ENCODE measurements at places on chromosomes 2 and 18.
A peak's percentile ranks its signal among the peaks of the same experiment; 100 is the strongest.

DNA sequence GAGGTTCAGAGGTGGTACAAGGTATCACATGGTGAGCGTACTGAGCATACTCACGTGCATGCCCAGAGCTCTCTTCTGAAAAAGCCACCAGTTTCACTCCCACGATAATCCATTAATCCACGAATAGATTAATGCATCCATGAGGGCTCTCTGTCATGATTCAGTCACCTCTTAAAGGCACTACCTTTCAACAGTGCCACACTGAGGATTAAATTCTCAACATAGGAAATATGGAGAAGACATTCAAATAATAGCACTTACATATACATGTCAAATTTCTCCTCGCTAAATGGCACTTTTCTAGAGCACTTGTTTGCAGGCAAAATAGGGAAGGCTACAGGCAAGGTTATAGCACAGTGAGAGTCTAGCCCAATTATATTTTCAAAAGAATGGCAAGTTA is 825.9 kb downstream of the TRIB2 start:
- DNase-seq: no peak

GRCh38 chr2:3075991-3076340 is 301.7 kb downstream of the EIPR1 start:
- DNase-seq: no peak

- DNase-seq: no peak
Observed at GRCh38 chr2:210003359-210003758, 921 bp downstream of the RPE start.

DNA sequence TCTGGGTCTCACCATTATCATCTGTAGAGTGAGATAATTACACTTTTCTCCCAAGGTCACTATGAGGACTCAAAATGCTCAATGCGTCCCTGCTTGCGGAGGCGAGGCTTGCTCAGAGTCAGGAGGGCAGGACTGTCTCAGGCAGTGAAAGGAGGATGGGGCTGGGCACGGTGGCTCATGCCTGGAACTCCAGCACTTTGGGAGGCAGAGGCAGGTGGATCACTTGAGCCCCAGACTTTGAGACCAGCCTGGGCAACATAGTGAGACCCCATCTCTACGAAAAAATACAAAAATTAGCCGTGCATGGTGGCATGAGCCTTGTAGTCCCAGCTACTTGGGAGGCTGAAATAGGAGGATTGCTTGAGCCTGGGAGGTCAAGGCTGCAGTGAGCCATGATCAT is 1.8 kb upstream of the KCNIP3 start:
- DNase-seq: no peak

DNA sequence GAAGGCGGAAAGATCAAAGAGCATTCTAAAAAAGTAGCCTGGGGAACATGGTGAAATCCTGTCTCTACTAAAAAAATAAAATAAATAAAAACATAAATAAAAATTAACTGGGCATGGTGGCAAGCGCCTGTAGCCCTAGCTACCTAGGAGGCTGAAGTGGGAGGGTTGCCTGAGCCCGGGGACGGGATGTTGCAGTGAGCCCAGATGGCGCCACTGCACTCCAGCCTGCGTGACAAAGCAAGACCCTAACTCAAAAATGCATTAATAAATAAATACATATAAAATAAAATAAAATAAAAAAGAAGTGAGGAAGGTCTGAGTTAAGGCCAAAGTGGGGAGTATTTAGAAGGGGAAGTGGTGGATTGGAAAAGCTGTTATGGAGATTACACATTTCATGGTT is 1.3 kb upstream of the PSMD14 start:
- no peak for DNase-seq

DNA sequence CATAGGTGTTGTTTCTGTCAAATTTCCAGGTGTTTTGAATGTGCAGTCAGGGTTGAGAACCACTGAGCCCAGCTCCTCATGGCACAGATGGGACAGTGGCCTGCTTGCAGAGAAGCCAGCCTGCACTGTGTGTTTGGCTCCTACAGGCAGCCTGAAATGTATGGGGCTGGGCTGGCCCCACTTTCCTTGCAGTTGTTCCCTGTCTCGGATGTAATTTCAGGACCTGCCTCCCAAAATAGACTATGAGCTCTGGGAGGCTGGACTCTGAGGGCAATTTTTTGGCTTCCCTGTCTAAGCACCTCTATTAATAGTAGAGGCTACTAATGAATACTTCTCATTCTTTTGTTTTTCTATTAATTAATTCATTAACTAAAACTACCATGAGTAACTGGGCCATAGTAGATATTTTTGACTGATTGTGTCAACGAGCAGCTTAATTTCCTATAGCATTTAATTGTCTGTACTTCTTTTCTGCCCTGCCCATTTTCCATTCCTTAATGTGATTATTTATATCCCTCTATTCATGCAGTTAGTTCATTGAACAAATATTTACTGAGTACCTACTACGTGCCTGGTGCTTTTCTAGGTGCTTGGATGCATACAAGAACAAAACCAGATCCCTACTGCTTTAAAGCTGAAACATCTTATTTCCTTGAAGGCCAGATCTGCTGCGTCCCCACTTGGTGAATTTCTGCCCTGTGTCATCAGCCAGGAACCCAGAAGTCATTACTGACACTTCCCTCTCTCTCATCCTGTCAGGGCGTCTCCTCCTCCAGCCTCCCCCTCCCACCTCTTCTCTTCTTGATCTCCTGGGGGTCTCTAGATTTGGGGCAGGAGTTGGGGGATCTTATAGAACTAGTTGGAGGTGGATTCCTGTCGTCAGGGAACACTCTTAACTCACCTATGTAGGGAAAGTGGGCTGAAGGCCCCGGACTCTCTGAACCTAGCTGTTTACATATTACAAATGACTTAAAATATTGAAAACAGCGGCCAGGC is 16.3 kb downstream of the DYSF start:
- DNase-seq: no peak

DNA sequence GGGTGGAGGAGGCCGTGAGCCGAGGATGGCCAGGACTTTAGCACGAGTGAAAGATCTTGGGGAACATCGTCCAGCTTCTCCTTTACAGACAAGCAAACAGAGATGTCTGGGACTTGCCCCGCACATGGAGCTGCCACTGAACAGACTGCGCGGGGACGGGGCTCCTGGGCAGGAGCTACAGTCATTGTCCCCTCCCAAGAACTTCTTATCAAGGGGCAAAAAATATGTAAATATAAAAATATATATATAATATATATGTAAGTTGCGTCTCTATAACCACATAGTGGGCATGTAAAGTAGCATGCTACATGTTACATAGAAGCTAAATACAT is 245.0 kb upstream of the SALL3 start:
- no peak for DNase-seq

DNA sequence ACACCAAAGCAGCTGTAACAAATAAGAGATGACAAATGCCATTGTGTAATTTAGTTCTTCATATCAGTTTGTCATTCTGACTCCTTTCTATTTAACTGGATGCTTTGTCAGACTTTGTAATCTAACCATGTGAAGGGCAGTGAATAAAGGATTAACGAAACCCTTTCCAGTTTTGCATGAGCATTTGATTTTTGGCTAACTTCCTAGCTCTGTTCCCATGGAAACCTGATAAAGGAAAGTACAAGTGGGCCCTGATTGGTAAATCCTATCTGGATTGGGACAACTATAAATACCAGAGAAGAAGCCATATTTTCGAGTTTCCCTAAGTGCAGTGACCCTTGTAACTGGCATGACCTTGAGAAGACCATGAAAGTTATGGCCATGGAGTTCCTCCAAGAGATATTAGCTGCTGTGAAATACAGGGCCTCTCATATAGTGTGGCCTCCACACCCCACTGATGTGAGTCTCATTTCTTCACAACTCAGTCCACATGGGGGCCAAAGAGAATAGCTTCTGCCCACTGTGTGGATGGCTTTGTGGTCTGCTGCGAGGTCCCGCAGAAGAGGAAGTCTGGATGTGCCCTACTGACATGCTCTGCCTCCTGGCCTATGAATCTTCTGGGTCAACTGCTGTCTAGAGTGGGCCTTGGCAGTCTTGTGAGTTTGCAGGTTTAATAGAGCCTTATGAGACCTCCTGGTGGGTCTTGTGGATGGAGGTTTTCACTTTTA is 38.2 kb upstream of the CYP1B1 start:
- DNase-seq: no peak

- no peak for DNase-seq
Observed at GRCh38 chr18:74633652-74634352, 36.1 kb downstream of the ZNF407 start.

DNA sequence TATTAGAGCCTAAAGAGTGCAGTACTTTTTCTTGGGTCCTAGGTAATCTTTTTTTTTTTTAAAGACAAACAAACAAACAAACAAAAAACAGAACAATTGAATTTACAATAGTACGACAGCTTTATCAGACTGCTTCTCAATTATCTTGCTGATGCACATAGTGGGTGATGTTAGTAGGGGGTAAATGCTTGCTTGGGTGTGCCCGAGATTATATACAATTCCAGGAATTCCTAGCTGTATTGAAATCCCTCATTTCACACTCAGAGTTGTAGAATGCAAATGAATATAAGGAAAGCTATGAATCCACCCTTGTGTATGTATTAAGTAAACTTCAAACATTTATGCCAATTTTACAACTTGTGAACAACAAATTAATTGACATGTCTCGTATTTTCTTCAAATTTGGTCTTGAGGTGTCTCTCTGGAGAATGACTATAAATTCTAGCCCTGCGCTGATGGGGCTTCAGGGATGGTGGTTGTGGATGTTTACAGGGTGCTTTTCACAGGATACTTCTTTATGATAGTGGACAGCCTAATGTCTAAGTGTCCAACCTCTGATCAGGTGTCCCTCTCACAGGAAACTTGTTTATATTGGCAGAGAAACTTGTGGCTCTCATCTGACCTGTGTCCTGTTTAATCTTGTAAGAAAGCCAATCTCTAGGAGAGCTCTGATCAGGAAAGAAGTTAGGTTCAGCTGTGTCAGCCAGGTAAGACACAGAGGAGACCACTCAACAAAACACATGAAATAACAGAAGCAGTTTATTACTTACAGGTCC is 61.9 kb upstream of the SLC39A10 start:
- no peak for DNase-seq

DNA sequence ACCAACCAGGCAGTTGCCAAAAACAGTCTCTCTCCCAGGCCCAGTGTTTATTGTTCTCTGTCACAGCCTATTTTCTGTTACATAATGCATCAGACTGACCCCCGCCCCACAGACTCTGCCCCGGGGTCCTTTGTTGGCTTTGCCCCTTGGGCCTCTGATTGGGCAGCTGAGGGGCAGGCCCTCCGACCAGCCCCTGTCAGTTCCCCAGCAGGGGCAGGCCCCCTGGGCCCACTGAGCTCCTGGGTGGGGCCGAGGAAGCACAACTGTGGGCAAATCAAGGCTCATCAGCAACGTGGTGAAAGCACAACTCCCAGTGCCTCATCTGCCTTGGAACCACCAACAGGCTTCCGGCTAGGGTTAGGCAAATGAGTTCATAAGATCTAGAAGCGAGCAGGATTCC is 160.1 kb upstream of the MYCN start:
- DNase-seq: no peak

GRCh38 chr18:3878401-3878800 is 428.4 kb downstream of the TGIF1 start:
- no peak for DNase-seq

- DNase-seq: no peak
Observed at GRCh38 chr2:217555081-217555876, 447.5 kb downstream of the TNS1 start.

- DNase-seq: peak; percentile 48
Observed at GRCh38 chr2:64975232-64975821, 13.9 kb upstream of the SLC1A4 start.

- DNase-seq: no peak
Observed at GRCh38 chr2:126449677-126450076, 206.3 kb upstream of the GYPC start.

GRCh38 chr2:161237392-161238264 is 70.6 kb upstream of the PSMD14 start:
- DNase-seq: no peak

GRCh38 chr2:162106146-162106551 is 32.1 kb upstream of the DPP4 start:
- DNase-seq: no peak

DNA sequence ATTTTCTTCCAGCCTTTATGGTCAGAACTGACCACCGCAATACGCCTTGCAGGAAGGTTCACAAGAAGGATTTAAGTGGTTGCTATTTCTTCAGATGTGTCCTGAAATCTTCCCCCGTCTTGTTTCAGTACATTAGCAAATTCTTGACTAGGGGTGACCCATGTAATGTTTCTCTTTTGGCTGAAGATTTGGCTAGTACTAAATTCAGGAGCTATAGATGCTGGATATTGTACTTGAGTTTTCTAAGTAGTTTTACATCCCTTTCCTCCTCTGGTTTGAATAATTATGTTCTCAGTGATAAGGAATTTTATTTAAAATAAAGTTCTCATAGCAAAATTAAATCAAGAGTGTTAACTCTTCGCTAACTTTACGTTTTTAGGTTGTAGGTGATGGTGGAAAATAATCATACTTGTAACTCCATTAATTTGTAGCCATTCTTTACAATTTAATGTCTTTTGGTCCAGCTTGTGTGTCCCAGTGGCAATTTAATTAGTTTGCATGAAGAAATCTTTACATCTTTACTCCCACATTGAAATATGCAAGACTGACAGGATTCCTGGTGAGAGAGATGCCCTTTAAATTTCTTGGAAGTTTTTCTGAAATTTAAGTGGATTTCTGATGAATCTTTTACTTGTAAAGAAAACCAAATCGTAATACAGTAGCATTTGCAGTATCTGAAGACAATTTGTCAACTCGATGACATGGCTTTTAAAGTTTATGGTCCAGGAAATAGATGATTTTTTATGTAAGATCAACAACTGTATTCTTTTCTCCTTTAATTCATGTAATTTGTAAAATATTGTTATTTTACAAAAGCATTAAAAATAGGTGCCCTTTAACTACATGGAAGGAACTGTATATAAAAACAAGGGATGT is 2.8 kb downstream of the PHLPP1 start:
- no peak for DNase-seq

DNA sequence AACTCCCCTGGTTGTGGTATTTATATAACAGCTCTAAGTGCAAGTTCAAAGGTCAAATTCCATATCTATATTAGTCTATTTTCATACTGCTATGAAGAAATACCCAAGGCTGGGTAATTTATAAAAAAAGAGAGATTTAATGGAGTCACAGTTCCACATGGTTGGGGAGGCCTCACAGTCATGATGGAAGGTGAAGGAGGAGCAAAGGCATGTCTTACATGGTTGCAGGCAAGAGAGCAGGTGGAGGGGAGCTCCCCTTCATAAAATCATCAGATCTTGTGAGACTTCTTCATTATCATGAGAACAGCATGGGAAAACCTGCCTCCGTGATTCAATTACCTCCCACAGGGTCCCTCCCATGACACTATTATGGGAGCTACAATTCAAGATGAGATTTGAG is 179.6 kb upstream of the FBXO11 start:
- DNase-seq: no peak

- DNase-seq: no peak
Observed at GRCh38 chr2:157264099-157264498, 6.6 kb downstream of the GALNT5 start.

GRCh38 chr2:51969347-51969746 is 937.4 kb upstream of the NRXN1 start:
- DNase-seq: no peak

GRCh38 chr2:112841295-112842044 is 4.9 kb upstream of the IL1B start:
- DNase-seq: no peak

- no peak for DNase-seq
Observed at GRCh38 chr18:28175930-28176697, 816 bp downstream of the CDH2 start.
